CD4-positive, alpha-beta T cell treated with Interleukin-2 at 100 ng/mL for 4 hours (primary cell): ENCODE measurements at places on chromosomes 11 and 22.

- no peak for DNase-seq
Measured at GRCh38 chr11:115845872-115846271, 341.7 kb upstream of the CADM1 start.

GRCh38 chr11:120344302-120345004, 8.2 kb downstream of the ARHGEF12 start:
- DNase-seq: peak; percentile 76

GRCh38 chr11:87019613-87020271, 18.0 kb upstream of the TMEM135 start:
- no peak for DNase-seq

DNA sequence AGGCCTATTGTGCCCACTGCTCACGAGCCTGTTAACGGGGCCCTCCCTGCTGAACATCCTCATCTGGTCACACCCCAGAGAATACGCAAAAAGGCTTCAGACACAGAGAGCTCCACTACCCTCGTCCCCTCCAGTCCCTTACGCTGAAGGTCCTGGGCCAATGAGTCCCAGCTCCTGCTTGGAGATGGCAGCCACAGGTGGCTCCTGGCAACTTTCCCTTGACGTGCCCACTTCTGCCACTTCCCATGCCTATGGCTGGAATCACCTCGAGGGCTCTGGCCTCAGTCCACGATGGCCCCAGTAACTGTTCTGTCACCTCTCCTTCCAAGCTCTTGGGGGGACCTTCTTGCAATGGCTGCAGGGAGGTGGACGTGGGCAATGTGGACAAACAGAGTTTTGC, 12.7 kb downstream of the PHF21B start:
- no peak for DNase-seq

DNA sequence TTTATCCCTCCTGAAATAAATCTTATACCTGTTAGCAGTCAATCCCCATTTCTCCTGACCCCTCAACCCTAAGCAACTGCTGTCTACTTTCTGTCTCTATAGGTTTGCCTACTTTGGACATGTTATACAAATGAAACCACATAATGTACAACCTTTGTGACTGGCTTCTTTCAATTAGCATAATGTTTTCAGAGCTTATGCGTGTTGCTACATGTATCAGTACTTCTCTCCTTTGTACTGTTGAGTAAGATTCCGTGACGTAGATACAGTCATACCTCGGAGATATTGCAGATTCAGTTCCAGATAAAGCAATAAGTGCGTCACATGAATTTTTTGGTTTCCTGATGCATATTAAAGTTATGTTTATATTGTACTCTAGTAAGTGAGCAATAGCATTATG, 127.3 kb downstream of the MORC2 start:
- DNase-seq: no peak

DNA sequence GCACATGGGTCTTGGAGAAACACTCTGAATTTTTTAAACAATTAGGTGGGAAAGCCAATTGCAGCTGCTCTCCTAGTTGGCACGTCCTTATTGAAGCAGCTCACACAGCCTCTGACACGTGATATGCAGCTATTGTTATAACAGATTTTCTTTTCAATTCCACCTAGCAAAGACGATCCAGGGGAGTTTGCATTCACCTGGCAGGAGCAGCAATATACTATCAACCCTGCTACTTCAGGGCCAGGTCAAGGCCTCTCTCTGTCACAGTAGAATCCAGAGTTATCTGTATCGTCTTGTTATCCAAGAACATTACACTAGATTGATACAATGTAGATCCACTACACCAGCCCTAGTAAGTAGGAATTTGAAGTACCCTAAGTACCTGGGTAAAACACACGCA, 8.3 kb downstream of the KRTAP5-11 start:
- DNase-seq: no peak

GRCh38 chr11:40597546-40598113, 861.8 kb downstream of the LRRC4C start:
- no peak for DNase-seq

DNA sequence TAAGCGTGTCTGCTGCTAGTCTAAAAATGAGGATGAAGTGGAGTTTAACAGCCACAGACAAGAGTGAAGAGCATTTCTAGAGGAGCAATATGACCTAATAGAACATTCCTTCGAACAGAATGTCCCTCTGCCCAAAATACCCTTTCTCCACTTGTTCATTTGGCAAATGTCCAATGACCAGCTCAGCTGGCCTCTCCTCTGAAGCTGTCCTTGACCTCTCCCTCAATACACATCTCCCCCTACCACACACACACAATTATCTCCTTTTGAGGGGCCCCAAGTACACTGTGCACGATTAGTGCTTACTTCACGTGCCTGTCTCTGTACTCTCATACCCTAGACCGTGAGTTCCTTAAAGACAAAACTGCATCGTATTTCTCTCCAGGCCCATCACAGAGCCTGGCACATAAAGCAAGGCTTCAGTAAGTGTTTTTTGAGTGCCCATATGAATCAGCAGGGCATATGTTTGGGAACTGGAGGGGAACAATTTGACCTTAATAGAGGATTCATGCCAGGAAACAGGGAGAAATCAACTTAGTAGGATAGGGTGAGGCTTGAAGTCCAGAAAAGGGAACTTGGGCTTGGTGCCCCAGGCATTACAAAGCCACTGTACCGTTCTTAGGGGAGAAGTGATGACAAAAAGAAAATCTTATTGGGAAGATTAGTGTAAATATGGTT, 18.1 kb upstream of the NCAM1 start:
- DNase-seq: no peak

DNA sequence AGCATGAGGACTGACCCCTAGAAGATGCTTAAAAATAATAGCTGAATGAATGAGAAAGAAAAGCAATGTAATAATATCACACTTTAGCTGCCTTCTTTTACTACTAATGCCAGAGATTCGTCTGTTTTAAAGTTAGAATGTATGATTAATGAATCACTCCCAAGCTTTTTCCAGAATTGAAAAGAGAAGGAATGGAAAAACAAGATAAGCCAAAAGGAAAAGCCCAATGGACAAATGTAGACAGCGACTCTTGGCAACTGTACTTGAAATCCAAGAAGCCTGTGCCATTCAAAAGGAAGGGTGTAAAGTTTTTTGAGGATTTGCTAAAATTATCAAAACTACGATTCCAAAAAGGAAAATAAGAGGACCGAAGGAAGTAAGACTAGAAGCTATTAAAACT, 40.8 kb upstream of the PAMR1 start:
- no peak for DNase-seq

GRCh38 chr11:3095712-3096361, 38.6 kb upstream of the CARS1 start:
- no peak for DNase-seq

DNA sequence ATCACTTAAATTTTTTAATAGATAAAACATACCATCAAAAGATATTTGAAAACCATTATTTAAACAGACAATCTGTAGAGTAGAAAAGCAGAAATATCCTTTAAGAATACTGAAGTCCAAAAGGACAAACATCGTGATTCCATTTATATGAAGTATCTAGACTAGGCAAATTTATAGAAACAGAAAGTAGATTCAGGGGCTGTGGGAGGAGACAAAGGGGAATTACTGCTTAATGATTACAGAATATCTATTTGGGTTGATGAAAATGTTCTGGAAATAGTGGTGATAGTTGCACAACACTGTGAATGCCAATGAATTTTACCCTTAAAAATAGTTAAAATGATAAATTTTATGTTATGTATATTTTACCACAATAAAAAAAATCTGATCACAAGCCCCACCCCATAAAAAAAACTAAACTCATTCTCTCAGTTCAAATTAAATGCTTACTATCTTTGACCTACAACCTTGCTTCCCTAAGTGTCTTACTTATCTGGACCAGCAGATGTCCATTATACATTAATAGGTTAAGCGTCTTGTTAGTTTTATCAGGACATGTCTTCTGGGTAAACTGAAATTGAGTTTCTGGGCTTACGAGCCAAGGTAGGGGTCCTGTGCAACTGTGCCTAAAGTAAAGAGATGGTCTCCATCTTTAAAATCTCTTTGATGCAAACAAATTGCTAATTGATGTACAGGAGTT, 86.3 kb downstream of the FCHSD2 start:
- DNase-seq: no peak

DNA sequence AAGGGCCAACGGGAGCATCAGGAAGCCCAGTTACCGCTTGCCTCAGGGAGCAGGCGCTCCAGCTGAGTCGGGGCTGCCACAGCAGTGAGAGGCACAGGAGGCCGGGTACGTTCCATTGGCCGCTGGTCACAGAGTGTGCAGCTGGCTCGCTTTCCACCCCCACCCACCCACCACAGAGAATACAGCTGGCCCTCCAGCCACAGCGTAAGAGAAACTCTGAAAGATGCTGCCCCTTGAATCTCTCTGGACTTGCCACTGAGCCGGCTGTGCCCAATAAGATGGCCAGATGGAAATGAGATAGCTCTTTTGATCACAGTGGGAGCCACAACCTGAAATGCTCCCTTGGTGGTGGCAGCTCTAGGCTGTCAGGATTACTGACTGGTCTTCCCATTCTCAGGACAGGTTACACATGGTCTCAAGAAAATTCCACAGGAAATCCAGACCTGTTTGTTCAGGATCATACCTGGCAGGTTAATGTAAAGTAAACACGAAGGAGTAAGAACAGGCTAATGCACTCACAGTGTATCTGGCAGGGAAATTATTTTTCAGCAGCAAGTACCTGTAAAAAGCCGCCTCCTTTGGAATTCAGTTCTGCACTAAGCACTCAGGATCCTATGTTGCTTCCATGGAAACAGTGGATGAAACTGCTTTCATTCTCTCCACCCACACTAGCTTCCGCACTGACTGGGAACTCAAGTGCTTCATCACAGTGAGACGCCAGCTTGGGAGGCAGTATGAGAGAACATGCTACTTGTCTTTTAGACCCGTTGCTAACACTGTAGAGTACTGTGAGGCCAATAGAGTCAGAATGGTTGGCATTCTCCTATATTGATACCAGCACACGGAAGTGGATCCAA, 16.5 kb downstream of the SIAE start:
- DNase-seq: no peak

DNA sequence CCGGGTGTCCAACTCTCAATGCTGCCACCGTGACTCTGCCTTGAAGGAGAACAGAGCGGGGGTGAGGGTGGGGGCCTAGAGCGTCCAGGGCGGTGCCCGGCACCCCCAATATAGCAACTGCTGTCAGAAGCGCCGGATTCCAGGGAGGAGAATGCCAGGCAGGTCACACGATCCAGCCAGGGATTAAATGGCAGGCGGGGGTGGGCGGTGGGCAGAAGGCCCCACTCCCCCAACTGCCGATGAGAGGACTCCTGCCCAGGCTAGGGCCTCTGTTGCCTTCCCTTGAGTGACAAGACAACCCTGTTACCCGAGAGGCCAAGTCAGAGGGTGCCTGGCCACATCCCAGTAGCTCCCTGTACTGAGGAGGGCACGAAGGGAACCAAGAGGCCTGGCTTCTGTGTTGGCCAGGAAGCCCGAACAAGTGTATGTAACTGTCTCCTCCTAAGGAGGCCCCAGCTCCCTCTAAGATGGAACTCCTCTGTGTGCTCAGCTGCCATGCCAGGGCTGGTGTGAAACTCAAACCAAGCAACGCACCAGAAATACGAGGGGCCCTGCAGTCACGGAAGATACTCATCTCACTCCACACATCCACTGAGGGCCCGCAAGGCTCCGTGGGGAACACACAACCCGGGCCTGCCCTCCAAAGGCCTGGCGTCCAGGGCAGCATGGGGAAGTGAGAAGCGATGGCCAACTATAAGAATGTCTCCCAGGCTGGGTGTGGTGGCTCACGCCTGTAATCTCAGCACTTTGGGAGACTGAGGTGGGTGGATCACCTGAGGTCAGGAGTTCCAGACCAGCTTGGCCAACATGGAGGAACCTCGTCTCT, 3.0 kb downstream of the PACSIN3 start:
- no peak for DNase-seq

GRCh38 chr11:125431481-125431880, 64.6 kb downstream of the FEZ1 start:
- no peak for DNase-seq

GRCh38 chr11:92227959-92228935, 3.6 kb downstream of the FAT3 start:
- DNase-seq: no peak

- peak; percentile 43 for DNase-seq
Measured at GRCh38 chr11:124670732-124671131, 2.8 kb downstream of the SIAE start.

DNA sequence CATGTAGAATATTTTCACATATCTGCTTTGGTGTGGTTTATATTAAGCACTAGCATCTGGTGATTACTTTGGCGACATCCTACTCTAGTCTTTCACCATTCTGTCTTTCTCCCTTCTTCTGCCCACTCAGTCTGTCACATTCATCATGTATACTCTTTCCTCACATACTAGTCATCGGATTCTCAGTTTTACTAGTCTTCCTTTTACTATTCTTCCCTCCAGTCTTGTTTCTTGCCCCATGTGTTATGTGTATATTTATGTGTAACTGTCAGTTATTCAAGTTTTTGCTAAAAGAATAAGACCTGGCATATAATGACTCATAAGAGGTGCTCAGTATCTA, 4.6 kb upstream of the DIXDC1 start:
- DNase-seq: no peak

DNA sequence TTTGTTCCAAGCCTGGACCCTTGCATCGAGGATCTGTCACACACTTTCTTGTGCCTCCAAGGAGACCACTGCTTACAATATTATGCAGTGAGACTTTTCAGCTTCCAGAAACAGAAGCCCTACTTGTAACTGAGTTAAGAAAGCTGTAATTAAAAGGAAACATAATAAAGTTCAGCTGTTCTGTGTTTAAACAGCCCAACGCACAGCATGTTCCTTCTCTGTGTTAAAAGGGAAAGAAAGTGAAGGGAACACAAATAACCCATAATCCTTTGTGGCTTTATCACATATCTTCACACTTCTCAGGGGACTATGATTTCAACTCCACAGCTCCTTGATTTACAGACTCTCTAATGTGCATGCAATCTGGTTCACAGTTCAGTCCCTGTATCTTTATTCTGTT, 200.3 kb upstream of the MTNR1B start:
- DNase-seq: no peak

GRCh38 chr22:26724414-26724813, 67.0 kb downstream of the MIAT start:
- no peak for DNase-seq

- DNase-seq: no peak
Measured at GRCh38 chr11:112631333-112631732, 329.9 kb upstream of the NCAM1 start.

DNA sequence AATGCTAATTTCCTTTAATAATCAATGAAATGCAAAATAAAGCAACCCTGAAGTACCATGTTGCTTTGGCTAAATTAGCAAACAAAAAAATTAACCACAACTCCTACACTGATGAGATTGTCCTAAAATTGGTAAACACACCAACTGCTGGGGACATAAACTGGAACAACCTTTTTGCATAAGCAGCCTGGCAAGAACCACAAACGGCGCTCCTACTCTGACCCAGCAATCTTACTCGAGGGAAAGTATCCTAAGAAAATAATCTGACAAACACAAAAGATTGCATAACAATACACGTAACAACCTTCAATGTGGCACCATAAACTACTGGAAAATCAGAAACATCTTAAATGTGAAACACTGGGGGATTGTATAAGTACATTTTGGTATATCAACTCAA, 189.8 kb upstream of the PITPNB start:
- DNase-seq: no peak

GRCh38 chr22:41828516-41828915, 4.4 kb upstream of the SREBF2 start:
- DNase-seq: no peak
